ENCODE measurements at places on chromosomes 7 and 10.

GRCh38 chr7:111677848-111678247, 115.6 kb upstream of the IMMP2L start:
- DNase-seq, result no peak

GRCh38 chr10:12588091-12588860, 238.9 kb downstream of the CAMK1D start:
- DNase-seq, result no peak

DNA sequence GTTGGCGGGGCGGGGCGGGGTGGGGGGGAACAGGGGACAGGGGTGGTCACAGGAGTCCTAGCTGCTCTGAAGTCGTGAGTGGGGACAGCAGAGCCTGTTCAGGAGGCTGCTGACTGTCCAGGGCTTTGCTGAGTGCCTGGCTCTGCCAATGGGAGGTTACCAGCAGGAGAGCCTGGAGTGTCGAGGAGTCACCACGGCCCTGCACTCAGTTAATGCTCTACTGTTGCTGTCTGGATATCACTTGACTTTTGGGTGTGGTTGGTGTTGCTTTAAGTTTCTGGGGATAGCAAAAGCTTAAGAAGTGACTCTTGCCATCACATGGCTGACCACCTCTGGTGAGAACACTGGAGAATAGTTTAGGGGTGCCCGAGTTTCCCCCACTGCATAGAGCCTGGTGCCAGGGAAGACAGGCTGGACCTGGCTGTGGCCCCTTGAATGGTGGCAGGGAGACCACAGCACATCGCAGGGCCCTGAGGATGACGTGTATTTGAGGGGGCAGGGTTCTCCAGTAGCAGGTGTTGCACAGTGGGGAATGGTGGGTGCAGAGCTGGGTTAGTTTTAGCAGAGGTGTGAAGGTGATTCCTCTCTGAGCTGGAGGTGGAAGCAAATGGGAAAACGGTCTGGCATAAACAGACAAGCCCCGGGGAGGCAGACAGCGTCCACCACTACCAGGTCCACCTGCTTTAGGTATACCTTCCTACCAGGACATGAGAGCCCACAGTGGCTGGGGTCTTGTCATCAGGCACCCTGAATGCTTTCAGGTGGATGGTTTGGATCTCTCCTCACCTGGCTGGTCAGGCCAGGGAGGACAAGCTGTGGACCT, 54.2 kb upstream of the CAMK2B start:
- no peak for DNase-seq

- DNase-seq, result no peak
These were observed 56.3 kb downstream of the PDZD8 start for GRCh38 chr10:117318909-117319308.

DNA sequence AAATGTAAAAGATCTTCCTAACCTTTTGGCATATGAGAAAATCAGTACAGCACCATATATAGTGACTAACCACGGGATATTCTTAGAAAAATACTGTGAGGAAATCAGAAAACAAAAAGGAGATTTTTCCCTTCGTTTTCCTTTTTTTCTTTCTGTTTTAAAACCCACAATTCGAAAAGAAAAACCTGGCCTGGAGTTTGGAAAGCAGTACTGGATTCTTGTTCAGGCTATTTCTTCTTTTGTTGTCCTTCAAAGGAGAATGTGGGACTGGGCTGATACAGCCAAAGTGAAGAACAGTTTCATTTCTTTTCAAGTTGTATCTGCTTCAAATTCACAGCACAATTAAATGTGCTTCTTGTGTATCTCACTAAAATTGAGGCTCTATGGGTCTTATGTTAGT, 156.8 kb upstream of the PHYHIPL start:
- no peak for DNase-seq

GRCh38 chr10:30774261-30774660, 144.7 kb upstream of the LYZL2 start:
- no peak for DNase-seq

GRCh38 chr7:27122077-27122910, 8.3 kb downstream of the HOXA4 start:
- no peak for DNase-seq
